ENCODE measurements at places on chromosomes 6 and 20. TPM values are rescaled to one million over a fixed set of nuclear protein-coding genes. Genes with fewer than 3 reads are reported as not detected.

DNA sequence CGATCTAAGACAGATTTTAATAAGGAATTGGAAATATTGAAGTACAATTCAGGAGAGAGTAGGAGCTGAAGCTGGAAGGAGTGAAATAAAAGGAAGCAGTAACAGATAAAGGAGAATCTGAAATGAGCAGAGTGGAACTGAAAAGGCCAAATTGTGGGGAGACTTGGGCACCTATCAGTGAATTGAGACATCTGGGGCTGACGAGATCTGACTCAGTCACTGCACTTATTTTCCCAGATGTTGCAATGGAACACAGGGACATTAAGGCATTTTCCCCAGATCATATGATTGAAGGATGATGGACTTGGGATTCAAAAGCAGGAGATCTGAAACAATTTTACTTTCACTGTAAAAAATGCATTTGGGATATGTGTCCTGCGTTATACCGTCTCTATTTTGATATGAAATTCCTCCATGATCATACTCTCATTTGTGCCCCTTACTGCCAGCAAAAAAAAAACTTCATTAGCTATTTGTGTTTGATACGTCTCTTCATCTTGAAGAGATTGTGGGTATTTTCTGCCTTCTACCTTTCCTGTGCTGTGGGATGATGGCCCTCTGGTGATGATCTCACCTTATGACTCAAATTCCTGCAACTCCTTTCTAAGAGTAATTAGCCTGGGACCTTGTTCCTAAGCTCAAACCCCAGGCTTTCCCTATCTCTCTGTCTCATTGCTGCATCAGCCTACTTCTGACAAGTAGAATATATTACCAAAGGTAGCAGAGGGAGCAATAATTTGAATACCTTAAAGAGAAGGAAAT, 278.5 kb upstream of the MAN1A1 start:
- peaks cover 32% of the 10 kb centered on the region for H3K4me1 ChIP-seq
- H3K27me3 ChIP-seq: no peaks in the 10 kb centered on the region
- H3K36me3 ChIP-seq: no peaks in the 10 kb centered on the region
- H3K4me3 ChIP-seq: no peak overlapping the region
- peak overlapping the region; percentile 41 for H3K27ac ChIP-seq

DNA sequence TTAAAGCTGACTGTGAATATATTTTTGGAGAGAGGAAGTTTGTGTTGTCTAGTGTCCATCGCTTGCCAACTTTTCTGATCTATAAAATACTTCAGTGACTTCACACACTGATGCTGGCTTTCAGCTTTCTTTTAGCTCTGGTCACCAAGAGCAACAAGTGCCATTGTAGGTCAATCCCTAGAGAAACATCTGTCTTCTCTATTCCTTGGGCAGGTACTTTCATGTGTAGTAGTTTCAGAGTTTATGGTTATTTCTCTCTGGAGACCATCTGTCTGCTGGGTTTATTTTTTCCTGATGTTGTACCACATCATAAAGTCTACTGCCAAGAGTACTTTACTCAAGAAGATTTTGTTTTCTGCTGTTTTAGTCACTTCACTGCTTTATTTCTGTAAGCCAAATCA, 249.9 kb downstream of the KHDC1L start:
- no peak overlapping the region for H3K27ac ChIP-seq
- H3K4me3 ChIP-seq: no peak overlapping the region
- H3K27me3 ChIP-seq: no peaks in the 10 kb centered on the region
- no peaks in the 10 kb centered on the region for H3K4me1 ChIP-seq
- no peak for DNase-seq

DNA sequence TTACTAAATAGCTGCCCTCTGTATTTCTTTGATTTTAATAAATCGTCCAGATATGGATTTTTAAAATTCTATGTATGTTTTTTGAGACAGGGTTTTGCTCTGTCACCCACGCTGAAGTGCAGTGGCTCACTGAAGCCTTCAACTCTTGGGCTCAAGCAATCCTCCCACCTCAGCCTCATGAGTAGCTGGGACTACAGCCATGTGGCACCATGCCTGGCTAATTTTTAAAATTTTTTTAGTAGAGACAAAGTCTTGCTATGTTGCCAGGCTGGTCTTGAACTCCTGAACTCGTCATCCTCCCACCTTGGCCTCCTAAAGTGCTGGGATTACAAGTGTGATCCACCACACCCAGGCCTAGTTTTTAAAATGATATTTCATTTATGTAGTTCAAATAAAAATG, 47.4 kb upstream of the DDR1 start:
- DNase-seq: no peak
- no peak overlapping the region for H3K4me3 ChIP-seq
- H3K4me1 ChIP-seq: peaks cover 7% of the 10 kb centered on the region

DNA sequence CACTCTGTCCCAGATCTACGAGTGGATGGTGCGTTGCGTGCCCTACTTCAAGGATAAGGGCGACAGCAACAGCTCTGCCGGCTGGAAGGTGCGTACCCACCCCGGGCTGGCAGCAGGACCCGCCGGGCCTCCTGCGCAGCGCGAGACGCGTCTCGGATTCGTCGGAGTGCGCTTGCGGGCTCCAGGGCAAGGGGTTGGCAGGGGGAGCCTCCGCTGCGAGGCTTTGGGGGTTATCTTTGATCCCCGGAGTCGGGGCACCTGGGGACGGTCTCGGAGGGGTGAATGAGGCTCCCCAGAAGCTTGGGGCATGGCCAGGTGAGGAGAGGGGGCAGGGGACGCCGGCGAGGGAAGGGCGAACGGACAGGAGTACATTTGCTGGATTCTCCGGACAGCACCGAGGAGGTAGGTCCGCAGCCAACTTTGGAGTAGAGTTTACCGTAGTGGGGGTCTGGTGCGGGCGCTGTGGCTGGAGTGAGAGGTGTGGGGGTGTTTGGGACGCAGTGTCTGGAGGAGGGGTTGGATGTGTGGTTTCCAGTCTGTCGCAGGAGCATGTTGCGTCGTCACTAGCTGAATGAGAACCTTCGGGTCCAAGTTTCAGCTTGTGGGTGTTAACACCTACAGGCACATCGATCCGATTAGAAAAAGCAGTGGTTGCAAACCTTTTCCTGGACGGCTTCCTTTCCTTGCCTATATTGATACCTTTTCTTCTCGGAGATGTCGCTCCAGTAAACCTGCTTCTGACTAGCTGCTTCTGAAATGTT, 1.2 kb downstream of the FOXO3 start:
- H3K27ac ChIP-seq: peak overlapping the region; percentile 63
- H3K4me1 ChIP-seq: peaks cover 38% of the 10 kb centered on the region
- no peaks in the 10 kb centered on the region for H3K27me3 ChIP-seq
- no peaks in the 10 kb centered on the region for H3K36me3 ChIP-seq
- H3K4me3 ChIP-seq: peak overlapping the region; percentile 59

DNA sequence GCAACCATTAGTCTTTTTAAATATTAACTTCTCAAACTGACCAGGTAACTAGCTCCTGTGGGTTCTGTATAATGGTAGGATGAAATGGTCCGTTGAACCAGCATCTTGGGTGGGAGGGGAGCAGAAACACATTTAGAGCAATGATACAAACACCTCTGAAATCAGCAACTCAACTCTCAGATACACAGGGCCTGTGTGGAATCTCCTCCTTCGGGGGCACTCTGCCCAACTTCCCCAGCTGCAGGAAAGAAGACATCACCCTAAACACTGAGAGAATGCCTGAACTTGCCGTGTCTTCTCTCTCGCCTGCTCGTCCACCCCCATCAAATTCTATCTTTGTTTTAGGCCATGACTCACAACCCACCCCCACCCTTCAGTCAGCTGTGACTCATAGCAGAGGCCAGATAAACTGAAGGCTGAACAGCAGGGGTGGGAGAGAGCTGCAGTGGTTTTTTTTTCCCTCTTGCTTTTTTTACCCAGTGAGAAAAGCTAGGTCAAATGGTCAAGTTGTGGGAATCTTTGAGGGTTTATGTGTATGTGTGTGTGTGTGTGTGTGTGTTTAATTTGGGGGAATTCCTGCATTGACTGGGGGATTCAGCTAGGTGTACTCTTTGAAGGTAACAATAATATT, 593.4 kb upstream of the JAG1 start:
- no peaks in the 10 kb centered on the region for H3K36me3 ChIP-seq
- H3K4me3 ChIP-seq: no peak overlapping the region
- H3K27ac ChIP-seq: no peak overlapping the region
- no peaks in the 10 kb centered on the region for H3K27me3 ChIP-seq

The ADRM1 gene
- 79.9 TPM for total RNA-seq

The NOX3 gene
- not detected for total RNA-seq

The SGK1 gene
- total RNA-seq: 238 TPM
